Glomerular endothelial cell (primary cell): ENCODE measurements at places on chromosomes 11 and 22.

DNA sequence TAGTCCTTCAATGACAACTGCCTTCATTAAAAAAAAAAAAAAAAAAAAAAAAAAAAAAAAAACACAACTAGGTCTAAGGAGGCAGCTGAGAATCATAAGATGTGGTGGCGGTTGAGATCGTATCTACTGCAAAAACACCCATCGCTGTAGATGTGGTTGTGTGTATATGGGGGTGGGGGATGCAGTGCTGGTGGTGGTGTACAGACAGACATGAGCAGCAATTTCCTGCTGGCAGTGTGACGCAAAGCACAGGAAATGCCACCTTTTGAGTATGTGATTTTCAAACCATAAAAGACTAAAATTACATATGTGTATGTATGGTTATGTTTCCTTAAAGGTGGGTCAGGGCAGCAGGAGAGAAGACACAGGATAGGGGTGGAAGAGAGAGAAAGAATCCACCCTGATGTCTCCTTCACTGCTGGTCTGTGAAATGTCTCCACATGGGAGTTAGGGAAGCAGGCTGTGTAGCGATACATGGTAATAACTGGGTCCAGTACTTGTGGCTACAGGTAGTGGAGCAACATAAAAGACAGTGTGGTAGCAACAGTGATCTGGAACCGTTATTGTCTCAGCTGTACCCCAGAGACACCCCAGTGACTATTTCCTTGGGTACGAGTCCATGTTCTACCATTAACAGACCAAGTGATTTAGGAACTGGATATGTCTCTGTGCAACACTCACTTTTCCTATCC is 57.9 kb downstream of the SYTL2 start:
- no peak for DNase-seq

DNA sequence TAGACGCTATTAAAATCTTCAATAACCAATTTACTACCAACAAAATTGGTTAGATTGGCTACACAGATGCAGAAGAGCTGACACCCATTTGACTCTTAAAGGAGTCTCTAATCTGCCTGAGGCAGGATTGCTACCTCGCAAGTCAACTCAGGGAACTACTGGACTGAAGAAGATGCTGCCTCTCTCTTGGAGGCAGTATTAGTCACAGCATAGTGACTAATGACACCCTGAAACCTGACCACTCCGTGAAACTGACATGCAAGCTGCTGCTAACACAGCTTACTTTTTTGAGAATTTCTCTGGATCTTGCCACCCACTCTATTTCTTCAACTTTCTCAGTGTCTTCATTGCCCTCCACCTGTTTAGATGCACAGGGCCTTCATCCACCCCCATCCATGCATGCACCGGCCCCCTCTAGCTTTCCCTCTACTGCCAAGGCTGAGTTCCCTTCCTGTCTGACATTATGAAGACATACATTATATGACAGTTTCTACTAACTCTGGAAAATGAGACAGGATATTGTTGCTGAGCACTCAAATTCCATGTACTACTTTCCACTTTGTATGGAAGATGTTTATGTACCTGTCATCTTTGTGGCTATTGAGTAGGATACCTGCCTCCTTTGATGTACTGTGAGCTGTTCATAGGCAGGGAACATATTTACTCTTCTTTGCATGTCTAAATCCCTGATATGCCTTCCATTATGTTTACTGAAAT is 183.2 kb downstream of the MSANTD4 start:
- DNase-seq = no peak

DNA sequence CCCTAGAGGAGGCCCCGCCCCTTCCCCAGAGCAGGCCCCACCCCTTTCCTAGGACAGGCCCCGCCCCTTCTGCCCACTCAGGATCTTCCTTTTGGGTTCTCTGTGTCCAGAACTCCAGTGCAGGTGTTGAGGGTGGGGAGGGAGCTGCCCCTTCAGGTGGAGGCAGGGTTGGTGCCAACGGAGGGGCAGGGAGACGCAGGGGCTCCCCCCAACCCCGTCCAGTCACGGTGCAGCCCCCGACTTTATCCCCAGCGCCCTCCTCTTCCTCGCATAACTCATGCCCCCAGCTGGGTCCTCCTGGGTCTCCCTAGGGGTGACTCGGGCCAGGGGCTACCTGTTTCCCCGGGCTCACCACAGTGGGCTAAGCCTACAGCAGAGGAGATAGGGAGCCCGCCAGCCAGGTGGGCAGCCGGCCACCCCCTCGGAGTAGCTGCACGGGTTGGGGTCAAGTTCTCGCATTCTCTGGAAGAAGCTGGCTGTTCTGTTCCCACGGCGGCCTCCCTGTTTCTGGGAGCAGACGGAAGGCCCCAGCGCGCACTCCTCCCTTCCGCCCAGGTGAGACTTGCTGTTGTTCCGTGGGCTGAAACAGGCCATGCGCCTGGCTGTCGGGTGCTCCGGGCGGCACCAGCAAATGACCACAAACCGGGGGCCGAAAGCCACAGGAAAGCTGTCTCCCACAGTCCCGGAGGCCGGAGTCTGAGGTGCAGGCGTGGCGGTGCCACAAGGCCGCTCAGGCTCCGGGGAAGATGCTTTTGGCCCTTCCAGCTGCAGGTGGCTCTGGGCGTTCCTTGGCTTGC is 38.9 kb downstream of the MUC2 start:
- DNase-seq = no peak

DNA sequence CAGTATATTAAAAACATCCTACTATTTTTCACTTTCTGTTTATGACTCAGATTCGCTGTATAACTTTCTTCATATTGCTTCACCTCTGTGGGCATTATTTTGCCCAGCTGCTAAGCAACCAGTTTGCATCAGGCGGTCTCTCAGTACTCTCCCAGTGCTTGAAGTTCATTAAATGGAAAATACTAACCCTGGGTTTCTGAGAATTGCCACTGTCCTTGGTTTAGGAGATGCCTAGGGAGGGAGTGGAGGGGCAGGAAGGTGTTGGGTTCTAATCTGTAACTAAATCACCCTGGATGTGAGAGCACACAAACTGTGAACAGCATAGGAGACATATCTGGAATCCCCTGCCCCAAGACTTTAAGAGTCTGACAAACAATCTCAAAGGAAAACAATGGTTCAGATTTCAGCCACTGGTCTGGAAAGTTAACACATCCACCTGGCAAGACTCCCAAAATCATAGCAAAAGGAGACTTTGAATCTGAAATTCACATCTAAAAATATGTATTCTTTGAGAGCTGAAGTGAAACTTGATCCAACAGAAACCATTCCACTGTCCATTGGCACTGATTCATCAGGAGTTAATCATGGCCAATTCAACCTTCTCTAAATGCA is 540.0 kb downstream of the SOX6 start:
- DNase-seq = no peak

DNA sequence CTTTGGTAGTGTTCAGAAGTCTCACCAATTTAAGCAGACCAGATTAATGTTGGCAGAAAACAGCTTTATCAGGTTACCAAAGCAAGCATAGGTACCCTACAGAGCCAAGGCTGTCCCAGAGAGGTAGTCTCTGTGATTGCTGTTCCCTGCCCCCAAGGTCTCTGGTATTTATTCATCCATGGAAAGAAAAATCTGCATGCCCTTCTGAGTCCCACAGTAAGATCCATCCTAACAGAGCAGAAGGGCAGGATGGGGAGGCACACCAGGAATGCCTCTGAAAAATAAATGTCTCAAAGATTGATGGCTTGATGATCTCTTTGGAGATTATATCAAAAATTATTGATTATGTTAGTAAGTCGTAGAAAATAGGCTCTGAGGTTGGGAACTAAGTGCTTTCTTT is 122.8 kb downstream of the FAT3 start:
- no peak for DNase-seq

- DNase-seq = no peak
Observed at GRCh38 chr22:24518228-24518627, 23.1 kb downstream of the UPB1 start.

GRCh38 chr11:76635991-76636738 is 34.4 kb downstream of the LRRC32 start:
- no peak for DNase-seq

DNA sequence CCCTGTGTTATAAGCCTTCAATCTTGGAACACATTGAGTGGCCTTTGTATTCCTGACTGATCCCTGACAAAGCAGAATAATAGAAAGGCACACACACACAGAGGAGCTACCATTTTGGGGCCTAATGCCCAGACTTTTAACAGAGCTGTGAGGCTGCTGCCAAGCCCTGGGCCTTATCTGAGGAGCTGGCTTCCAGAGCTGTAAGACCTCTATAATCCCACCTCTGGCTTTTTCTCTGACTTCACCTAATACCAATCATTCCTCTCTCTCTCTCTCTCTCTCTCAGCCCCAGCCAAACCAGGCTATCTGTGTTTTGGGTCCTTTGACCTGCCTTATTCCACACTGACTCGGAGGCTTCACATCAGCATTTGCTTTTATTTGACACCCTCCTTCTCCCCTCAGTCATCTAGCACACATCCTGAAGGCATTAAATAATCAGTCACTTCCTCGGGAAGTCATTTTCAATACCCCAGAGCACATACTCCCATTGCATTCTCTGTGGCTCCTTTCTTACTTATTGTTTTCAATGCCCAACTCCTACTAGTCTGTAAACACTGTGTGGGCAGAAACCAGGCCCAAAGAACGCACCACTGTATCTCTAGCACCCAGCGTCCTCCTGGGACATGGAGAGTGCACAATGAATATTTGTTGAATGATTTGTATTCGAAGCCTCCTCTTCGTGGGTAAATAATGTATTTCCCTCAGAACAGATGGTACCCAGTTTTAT is 21.2 kb upstream of the TRIM44 start:
- DNase-seq = no peak

DNA sequence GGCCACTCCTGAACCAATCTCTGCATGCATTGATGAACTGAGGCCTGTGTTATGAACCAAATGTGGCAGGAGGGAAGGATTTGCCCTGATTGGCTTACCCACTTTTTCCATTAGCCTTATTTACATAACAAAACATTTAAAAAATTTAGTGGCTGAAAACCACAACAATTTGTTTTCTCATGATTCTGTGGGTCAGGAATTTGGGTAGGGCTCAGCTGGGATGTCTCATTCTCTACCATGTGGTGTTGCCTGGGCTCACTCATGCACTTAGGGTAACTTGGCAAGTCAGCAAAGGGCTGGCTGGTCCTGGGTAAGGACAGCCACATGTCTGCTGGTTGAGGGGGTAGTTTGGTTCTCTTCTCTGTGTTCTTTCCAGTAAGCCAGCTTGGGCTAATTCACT is 35.1 kb upstream of the CYP2R1 start:
- no peak for DNase-seq

- DNase-seq = no peak
Observed at GRCh38 chr11:3245071-3245470, 12.9 kb upstream of the MRGPRE start.

GRCh38 chr22:19103880-19104821 is 18.1 kb downstream of the DGCR2 start:
- DNase-seq = no peak
